ENCODE measurements at places on chromosomes 7 and 10.

DNA sequence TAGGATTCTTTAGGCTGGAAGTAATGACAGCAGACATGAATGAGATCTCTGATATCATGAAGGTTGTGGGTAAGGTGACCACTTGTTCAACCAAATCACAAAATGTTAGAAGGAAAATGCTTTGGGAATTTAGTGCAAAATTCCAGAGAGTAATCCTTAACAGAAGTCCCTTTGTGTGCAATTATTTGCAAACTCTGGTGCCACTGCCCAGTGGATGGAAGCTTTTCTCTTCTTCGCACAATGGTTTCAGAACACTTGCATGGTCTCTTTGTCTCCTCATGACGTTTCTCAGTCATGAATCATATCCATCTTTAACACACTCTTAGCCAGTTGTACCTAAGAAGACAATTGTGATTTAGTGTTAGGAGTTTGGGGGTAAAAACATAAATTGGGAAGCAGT lies 570.4 kb upstream of the ANKRD30A start:
- no peak for DNase-seq

GRCh38 chr7:138980563-138981291 lies 462 bp downstream of the KIAA1549 start:
- no peak for DNase-seq

DNA sequence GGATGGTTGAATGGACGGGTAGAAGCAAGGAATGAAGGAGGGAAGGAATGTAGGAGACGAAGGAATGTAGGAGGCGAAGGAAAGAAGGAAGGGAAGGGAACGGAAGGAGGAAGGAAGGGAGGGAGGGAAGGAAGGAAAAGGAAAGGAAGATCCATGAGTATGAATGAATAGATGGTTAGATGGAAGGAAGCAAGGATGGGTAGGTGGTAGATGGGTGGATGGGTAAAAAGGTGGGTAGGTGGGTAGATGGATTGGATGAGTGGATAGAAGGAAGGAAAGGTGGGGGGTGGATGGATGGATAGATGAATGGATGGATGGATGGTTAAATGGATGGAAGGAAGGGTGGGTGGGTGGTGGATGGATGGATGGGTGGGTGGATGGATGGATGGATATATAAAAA lies 77.4 kb downstream of the RGS10 start:
- DNase-seq, result no peak

DNA sequence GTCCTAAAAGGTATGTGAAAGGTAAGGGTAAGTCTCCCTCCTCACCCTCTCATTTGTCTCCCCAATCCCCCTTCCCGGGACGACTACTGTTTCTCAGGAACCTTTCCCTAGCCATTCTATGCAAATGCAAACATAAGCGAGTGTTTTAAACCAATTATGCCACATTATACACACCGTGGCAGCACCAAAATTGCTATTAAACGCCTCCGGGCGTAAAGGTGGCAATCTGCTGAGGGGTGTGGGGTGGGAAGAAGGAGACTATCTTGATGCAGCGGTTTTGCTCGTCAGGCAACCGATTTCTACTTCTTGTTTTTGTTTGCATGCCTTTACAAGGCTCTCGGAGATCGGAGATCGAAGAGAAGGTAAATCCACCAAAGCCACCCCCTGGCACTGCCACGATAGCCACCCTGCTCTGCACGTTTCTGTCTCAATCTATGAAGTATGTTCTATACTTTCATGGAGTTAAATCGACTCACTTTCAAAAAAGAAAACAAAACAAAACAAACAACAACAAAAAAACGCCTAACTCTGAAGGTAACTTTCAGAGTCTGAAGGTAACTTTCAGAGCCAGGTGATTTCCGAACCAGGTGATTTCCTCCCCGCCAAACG lies 46.0 kb upstream of the CDK1 start:
- no peak for DNase-seq

DNA sequence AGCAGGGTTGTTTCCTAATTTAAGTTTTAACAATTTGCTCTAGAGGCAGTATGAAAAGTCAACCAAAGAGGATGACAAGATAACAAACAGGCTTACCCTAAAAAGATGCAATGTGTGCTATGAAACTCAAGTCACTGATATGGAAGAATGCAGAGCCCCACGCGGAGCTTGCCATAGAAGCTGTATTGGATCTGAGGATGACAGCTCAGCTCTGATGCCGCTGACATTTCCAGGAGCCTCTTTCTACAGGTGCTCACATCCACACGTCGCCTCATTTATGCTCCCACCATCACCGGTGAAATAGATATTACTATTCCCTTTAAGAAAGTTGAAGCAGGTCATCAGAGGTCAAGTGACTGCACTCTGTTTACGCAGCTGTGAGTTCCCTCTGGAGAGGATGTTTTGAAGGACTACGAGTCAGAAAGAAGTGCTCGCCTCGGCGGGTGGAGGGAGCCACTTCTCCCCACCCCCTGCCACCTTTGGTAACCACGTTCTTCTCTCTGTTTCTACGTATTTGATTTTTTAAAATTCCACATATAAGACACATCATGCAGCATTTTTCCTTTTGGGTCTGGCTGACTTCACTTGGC lies 275.4 kb downstream of the GLRX3 start:
- DNase-seq, result no peak

DNA sequence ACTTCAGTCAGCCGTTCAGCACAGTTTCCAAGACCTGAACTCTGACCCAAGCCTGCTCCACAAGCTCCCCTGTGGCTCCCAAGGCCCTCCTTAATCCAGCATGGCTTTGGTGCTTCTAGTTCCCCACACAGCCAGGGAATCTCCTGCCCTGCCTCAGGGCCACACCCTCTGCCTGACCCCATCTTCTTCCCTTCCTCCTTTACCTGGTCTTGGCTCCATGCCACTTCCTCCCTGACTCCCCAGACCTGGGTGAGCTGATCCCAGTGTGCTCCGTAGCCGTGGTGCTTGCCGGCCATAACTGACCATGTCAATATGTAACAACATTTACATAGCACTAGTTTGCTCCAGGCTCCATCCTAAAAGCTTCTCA lies 20.0 kb downstream of the TMEM273 start:
- DNase-seq, result no peak

DNA sequence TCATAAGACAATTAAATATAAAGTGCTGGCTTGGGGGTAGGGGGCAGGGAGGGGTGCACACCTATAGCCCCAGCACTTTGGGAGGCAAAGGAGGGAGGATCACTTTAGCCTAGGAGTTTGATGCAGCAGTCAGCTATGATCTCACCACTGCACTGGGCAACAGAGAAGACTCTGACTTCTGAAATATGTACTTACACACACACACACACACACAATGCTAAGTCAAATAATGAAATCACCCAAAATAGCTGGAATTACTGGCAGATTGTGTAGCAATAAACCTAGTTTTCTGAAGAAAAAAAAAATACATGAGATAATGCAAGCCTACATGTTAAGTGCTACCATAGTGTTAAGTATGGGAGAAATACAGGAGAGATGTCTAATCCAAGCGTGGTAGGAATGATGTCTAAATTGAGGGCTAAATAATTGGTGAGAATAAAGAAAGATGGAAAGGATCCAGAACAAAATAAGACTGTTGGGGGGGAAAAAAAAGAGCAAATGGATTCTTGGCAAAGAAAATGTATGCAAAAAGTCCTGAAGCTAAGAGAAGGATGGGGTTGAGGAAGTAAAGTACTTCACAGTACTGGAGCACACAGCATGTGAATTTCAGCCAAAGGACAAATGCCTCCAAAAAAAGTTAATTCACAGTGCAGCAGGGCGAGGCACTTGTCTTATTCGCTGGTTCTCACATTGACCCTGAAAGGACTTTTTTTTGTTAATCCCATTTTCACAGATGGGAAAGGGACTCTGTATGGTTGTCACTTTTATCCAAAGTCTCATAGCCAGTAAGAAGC lies 73.9 kb downstream of the IGF2BP3 start:
- no peak for DNase-seq

DNA sequence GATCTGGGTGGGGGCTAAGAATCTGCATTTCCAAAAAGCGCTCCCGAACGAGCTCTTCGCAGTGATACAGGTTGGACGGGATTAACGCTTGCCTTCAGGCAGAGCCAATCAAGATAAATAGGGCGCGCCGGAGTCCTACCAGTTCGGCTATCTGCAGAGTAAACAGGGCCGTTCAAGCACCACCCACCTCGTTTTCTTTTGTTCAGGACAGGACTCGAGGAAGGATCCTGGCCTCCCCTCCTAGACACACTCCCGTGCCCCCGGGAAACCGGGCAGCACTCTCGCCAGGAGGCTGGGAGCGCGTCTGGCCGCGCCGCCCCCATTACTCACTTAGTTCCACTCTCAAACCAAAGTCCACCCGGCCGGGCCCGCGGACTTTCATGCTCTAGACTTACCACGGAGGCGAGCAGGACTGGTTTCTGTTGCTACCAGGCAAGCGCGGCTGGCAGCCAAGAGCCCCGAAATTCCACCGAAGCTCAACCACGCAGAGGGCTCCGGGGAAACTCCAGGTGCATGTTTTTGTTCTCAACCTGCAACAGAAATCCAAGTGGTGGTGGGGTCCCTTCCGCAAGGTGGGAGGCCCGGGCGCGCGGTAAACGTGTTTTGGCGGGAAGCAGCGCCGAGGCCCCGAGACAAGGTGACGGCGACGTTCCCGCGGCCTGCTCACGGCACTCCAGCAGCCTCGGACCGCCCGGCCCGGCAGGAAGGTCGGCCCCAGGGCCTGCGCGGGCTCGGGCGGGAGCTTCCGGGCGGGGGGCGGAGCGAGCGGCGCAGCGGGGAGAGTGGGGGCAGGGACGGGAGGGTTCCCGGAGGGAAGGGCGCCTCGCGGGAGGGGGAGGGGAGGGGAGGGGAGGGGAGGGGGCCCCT lies 12.7 kb downstream of the HNRNPF start:
- peak; percentile 62 for DNase-seq

DNA sequence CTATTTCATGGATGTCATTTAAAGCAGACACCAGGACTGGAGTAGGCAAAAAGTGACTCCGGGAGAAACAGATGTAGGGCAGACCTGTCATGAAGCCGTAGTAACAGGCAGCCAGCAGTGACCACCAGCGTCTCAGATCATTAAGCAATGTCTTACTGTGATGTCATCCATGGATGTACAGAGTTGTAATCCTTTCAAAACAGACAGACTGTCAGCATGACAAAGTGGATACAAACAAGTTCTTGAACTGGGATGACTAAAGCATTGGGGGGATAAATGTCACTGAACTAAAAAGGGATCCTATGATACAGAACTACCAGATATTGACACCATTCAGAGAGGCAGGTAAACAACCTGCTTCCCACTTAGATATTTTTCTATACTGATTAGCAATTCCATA lies 675.5 kb downstream of the PARD3 start:
- DNase-seq, result no peak

- DNase-seq, result no peak
Observed at GRCh38 chr10:77974396-77975074, 48.0 kb upstream of the DLG5 start.

DNA sequence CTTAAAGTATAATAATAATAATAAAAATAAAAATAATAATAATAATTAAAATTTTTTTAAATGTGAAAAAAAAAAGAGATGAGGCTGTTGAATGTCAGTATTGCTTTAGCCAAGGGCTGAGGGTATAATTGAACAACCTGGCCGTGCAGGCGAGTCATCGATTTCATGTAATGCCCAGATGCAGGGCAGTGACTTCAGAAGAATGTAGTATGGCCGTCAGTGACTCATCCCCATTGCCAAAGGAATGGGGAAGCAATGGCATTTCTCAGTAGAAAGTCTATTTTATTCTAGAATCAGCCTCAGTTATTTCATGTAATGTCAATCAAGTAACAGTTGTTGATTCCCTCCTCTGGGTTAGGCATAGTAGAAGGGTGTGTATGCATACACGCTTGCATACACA lies 516.4 kb downstream of the GLRX3 start:
- DNase-seq, result no peak

- peak; percentile 79 for DNase-seq
Observed at GRCh38 chr7:142811154-142811737, 40.5 kb downstream of the PRSS2 start.

DNA sequence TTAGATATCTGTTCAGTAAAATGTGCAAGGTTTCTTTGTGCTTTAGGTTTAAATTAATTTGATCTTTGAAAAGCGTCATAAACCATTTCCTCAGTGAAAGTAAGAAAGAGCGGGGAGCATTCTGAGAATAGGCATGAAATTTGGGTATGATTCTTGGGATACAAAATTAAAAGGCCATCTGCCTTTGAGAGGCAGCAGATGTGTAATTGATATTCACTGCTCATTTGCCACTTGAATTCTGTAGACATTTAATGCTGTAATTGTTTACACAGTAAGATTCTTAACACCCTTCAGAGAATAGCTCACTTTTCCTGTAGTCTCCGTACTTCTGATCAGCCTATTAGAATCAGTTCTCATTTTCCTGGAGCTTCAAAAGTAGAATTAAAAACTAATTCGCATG lies 18.7 kb downstream of the FRMD4A start:
- no peak for DNase-seq

- no peak for DNase-seq
Observed at GRCh38 chr7:749140-749551, 22.1 kb upstream of the PRKAR1B start.

DNA sequence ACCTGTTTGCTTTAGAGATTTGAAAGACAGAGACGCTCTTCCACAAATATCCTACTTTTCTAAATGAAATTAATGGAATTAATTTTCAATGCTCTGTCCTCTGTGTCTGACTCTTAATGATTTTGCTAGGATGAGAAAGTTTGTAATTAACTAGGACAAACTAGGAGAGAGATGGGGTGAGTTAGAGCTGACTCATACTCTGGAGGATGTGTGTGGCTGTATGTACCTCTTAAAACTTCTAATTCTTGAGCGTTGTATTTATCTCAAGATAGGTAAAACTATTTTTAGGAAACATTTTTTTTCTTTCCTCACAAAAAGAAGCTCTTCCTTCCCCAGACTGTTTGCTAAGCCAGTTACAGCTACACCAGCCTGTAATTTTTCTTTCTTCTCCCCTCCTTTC lies 178.8 kb upstream of the ANKRD30A start:
- DNase-seq, result no peak

DNA sequence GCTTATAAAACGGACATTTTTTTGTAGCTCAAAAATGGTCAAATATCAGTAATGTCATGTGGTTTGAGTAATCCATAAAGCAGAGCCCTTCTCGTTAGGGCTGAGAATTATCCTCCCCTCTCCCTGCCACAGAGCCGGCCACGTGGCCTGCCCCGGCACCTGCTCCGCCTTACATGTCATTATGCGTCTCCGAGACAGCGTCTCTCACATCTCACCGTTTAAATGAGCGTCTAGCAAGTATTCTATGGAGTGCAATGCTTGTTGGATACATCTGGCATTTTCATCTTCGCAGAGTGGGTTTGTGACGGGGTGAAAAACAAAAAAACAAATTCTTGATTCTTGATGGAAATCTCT lies 86.1 kb downstream of the CUX1 start:
- DNase-seq, result no peak

GRCh38 chr10:76937181-76937600 lies 700.4 kb downstream of the KCNMA1 start:
- no peak for DNase-seq

GRCh38 chr7:131183611-131184119 lies 144.0 kb upstream of the MKLN1 start:
- no peak for DNase-seq

DNA sequence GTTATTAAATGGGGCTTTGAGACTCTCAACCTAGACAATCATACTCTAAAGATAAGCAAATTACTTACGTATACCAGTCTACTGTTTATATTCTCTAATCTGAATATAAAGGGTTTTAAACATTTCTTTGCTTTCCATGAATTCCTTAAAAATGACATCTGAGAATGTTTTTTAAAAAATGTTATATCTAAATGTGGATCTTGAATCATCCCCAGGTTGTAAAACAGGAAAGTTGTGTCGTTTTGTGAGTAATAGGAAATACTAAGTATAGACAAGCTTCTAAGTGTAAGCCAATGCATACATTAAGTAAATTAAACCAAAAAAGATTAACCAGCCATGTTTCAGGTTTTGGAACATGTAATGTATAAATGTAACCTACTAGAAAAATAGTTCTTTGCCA lies 26.8 kb downstream of the ADD3 start:
- no peak for DNase-seq

All from hematopoietic multipotent progenitor cell treated with erythropoietin and hydrocortisone succinate and interleukin-3 and kit ligand, for 17 days (in vitro differentiated cells).